ENCODE measurements at places on chromosomes 13 and 19. TPM values are rescaled to one million over a fixed set of nuclear protein-coding genes. Genes with fewer than 3 reads are reported as not detected.

Gene GPR12
- total RNA-seq = not detected

Gene SIGLEC12
- not detected for total RNA-seq

Gene ONECUT3
- total RNA-seq = not detected

Gene SAMD1
- 19.8 TPM for total RNA-seq

GRCh38 chr13:60047918-60048317 is 115.8 kb downstream of the DIAPH3 start:
- DNase-seq = peak; percentile 33

DNA sequence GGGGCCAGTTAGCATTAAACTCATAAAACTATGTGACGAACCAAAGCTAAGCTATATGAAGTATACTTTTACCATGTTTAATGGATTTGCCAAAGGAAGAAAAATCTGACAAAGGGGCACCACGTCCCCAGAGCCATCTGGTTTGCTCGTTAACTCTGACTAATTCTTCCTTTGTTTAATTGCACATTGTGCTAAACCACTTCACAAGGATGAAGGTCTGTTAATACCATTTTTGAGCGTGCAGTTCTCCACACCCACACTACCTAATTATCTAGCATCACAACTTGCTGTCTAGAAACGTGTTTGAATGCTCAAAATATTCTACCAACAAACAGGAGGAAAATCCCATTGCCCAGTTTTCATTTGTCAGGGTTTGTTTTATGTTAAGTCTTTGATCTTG is 74.8 kb downstream of the COL4A1 start:
- DNase-seq = no peak

- DNase-seq = peak; percentile 49
Measured at GRCh38 chr13:24997367-24997967, 98.5 kb upstream of the PABPC3 start.

DNA sequence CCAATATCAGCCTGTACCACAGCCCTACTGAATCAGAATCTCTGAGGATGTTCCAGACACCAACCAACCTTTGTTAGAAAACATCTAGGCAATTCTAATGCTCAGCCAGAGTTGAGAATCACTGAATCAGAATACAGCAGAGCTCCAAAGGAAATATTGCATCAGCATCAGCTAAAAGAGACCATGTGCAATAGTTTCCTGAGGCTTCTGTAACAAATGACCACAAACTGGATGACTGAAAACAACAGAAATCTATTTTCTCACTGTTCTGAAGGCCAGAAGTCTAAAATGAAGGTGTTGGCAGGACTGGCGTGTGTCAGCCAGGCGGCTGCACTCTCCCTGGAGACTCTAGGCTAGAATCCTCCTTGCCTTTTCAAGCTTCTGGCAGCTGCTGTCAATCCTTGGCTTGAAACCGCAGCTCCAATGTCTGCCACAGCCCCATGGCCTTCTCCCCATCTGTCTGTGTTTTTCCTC is 1.2 kb upstream of the DCT start:
- peak; percentile 51 for DNase-seq

DNA sequence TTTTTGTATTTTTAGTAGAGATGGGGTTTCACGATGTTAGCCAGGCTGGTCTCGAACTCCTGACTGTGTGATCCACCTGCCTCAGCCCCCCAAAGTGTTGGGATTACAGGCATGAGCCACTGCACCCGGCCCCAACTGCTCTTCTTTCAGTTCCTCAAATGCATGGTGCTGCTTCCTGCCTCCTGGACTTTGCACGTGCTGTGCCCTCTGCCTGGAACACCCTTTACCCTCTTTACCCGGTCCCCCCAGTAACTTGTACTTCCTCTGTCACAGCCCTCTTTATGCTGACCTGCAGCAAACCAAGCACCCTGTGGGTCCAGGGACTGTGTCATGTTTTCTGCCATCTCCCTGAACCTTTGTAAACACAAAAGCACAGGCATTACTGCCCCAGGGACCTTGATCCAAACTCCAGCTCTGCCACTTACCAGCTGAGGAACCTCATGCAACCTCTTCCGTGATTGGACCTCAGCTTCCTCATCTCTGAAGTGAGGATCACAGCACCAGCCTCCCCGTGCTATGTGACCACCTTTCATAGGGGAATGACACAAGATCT is 3.8 kb downstream of the BLVRB start:
- no peak for DNase-seq

- DNase-seq = peak; percentile 14
Measured at GRCh38 chr19:34667349-34668076, 9.4 kb downstream of the SCGB2B2 start.

- DNase-seq = no peak
Measured at GRCh38 chr13:43983373-43983772, 103.7 kb downstream of the LACC1 start.

GRCh38 chr19:41939861-41940730 is 11.8 kb upstream of the ERFL start:
- no peak for DNase-seq

DNA sequence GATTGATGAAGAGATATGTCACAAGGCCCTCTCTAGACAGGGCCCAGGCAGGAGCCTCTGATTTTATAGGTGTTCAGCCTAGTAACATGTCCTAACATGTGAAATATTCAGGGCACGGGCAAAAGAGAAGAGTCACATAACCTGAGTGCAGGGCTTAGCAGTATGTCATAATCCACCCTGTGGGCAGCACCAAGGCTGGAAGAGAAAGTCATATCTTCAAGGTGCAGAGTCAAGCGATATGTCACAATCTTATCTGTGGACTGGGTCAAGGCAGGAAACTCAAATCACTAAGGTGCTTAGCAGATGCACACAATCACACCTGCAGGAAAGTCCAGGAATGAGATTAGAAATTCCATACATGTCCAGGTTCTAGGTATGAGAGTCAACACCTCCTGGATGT is 51.5 kb upstream of the ZNF728 start:
- no peak for DNase-seq

GRCh38 chr19:49243129-49243528 is 81.9 kb downstream of the SLC6A16 start:
- DNase-seq = no peak

- DNase-seq = no peak
Measured at GRCh38 chr13:30178976-30179375, 128.4 kb downstream of the KATNAL1 start.

DNA sequence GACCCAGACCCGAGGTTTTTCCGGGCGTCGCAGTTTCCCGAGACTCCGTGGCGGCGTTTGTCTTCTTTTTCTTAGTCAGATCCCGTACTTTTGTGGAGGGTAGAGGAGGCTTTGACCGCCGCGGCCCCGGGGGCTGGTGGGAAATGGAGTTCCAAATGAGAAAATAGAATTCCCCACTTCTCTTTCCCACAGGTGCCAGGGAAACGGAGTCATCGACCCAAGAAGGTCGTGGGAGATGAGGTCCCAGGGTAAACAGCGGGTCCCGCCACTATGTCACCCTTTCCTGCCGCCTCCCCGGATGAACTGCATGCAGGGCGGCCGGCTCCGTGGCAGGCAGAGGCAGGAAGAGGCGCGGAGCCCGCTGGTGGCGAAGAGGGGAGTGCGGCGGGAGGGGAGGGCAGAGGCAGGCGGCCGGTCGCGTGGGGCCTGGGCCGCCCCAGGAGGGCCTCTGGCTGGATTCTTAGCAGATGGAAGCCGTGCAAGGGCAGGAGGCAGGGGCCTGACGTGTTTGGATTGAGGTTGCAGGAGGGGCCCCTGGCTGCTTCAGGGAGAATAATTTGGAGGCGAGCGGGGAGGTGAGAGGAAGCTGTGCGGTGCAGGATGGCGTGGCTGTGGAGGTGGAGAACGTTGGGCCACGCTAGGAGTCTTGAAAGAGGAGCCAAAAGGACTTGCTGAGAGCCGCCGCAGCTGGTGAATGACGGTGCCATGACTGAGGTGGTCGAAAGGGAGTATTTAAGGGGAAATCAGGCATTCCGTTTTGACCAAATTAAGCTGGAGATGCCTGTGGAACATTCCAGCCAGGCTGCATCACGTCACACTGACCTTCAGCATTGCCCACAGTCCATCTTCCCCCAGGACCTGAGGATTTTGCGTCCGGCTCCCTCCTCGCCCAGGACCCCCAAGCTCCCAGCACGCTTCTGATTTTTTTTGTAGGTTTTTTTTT is 11.7 kb downstream of the CYTH2 start:
- DNase-seq = no peak

DNA sequence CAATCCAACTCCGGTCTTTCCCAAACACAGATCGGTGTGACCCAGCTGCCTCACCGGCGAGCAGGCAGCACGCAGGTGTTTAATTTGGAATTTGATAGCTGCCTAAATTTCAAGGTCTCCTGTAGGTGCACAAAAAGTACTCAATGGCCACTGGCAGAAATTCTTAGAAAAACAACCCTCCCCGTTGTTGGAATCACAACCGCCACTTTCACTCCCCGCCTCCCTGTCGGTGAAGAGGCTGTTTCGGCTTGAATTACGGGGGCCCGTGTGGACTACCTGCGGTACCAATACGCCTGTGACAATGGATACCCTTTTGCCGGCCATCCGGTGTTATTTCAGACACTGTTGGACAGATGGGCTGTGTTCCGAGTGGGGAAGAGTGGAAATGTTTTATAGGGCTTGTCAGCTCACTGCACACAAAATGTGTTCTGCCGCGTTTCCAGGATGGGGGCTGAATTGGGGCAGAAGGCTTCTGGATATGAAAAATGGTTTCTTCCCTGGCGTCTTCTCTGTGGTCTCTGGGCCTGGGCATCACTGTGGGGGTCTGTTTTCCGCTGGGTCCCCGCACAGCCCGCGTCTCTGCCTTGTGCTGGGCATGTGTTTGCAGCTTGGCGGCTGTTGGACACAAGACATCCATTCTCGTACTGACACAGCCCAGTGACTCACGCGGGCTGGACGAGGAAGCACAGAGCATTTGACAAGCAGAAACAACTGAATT is 45.4 kb downstream of the ZIC5 start:
- DNase-seq = no peak

DNA sequence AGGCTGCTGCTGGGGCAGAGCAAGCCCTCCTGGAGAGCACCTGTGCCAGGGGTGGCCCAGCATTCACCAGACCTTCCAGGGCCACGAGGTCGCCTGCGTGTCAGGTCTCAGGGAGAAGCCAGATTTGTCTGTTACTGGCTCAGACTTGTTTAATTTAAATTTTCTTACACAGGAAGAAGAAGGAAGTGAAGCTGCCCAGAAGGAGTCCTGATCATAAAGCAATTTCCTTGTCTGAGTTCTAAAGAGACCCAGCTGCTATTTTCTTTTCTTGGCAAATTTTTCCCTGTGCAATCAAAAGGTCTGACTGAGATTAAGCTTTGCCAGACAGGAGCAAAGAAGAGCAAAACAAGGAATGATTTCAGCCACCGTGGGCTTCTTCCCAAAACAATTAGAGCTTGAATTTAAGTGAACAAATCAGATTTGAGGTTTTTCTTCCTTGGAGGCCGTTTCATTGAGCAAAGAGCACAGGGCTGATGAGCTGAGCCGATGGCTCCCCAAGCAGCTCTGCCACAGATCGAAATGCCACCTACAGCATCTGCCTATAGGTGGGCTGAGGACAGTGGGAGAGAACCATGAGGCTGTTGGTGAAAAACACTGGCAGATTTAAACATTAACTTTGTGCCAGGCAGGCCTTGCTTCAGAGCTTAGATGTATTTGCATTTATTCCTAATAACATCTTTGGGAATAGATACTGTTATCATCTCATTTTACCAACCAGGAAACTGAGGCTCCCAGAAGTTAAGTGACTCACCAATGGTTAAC is 40.1 kb downstream of the HSPH1 start:
- DNase-seq = no peak

DNA sequence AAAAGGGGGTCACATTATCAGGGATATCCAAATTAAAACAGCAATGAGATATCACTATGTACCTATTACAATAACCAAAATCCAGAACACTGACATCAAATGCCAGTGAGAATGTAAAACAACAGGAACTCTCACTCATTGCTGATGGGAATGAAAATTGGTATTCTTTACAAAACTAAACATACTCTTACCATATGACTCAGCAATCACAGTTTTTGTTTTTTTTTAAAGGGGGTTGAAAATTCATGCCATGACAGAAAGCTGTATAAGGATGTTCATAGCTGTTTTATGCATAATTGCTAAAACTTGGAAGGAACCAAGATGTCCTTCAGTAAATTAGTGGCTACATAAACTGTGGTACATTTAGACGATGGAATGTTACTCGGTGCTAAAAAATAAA is 71.6 kb upstream of the SLITRK1 start:
- no peak for DNase-seq

DNA sequence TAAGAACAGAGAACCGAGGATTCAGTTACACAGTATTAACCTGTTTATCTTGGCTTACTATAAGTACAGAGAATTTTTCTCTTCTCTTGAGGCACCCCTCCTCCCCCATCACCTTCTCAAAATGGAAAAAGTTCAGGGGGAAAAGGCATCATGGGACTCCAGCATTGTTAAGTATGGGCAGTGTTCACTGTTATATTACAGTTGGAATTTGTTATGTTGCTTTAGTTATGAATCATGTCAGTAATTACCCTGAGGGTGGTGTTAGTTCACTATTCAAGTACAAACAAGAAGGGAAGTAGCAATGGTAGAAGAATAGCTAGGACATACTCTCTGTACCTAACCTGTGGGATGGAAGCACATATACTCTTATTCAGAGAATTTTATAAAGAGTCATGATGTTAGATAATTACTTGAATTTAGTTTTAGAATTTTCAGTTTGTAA is 12.0 kb downstream of the LPAR6 start:
- peak; percentile 90 for DNase-seq

GRCh38 chr19:46393456-46394401 is 19.6 kb downstream of the CCDC8 start:
- DNase-seq = no peak

DNA sequence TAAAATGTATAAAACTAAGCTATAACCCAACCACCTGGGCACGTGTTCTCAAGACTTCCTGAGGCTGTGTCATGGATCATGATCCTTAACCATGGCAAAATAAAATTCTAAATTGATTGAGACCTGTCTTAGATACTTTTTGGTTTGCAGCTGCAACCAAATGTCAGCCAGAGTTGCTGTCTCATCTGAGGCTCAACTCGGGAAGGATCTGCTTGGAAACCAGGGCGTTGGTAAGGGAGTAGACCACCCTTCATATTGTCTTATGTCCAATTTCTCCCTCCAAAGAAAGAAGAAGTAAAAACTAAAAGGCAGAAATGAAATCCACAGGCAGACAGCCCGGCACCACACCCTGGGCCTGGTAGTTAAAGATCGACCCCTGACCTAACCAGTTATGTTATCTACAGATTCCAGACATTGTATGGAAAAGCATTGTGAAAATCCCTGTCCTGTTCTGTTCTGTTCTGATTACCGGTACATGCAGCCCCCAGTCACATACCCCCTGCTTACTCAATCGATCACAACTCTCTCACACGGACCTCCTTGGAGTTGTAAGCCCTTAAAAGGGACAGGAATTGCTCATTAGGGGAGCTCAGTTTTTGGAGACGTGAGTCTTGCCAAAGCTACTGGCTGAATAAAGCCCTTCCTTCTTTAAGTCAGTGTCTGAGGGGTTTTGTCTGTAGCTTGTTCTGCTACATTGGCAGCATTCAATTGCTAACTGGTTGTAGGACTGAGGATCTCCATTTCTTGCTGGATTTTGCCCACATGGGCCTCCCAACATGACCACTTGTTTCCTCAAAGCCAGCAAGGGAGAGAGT is 22.9 kb upstream of the IGSF23 start:
- no peak for DNase-seq

GRCh38 chr13:50845211-50845610 is 1.7 kb upstream of the DLEU7 start:
- DNase-seq = no peak
